ENCODE measurements at places on chromosomes 4 and X.

DNA sequence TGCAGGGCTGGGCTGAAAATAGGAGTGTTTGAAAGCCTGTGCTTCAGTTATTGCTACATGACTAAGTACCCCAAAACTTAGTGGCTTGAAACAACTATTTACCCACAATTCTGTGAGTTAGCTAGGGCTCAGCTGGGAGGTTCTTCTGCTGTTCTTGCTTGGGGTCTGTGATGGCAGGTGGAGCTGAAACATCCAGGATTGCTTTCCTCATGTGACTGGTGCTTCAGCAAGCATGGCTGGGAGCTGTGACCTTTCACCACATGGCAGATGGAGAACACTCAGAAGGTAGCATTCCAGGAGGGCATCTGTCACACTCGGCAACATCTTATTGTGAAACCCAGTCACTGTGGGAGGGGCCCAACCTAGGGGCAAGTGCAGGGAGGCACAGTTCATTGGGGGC, 57.0 kb upstream of the TBC1D14 start:
- ATAC-seq: no peak

DNA sequence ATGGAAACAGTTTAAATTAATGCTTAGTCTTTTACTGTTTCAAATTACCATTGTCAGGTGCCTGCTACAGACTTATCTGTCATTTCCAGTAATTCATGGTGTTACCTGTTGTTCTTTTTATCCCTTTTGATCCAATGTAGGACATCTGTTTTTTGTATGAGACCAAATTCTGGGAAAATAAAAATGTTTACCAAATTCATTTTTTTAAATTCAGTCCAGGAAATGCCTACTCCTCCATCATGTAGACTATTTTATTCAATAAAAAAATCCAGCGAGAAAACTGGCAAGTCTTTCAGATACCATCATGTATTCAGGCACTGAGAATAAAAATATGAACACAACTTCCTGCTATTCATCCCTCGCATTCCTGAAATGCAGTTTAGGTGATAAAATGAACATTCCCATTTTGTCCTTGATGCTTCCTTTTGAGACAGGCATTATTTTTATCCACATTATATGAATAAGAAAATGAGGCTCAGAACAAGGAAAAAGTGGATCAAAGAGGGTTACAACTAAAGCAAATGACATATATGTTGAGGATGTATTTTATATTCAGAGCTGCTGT, 584.2 kb downstream of the SPRY1 start:
- no peak for ATAC-seq

DNA sequence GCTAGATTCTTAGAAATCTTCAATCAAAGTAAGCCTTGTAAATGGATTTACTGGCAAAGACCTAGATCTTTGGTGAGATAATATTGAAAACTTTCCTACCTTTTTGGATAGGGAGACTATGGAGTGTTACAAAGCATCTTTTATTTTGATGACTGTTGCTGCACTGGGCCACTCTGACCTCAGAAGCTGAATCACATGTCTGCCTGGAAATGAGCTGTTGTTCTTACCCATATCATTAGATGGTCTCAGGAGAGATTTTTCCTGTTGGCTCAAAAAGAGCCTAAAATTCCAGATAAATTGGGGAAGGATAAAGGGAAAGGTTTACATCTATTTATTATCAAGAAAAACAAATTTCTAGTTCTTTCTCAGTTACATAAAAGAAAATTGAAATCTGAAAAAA, 127.5 kb upstream of the BMP3 start:
- no peak for ATAC-seq

GRCh38 chr4:168528131-168528949, 31.5 kb downstream of the PALLD start:
- no peak for ATAC-seq

DNA sequence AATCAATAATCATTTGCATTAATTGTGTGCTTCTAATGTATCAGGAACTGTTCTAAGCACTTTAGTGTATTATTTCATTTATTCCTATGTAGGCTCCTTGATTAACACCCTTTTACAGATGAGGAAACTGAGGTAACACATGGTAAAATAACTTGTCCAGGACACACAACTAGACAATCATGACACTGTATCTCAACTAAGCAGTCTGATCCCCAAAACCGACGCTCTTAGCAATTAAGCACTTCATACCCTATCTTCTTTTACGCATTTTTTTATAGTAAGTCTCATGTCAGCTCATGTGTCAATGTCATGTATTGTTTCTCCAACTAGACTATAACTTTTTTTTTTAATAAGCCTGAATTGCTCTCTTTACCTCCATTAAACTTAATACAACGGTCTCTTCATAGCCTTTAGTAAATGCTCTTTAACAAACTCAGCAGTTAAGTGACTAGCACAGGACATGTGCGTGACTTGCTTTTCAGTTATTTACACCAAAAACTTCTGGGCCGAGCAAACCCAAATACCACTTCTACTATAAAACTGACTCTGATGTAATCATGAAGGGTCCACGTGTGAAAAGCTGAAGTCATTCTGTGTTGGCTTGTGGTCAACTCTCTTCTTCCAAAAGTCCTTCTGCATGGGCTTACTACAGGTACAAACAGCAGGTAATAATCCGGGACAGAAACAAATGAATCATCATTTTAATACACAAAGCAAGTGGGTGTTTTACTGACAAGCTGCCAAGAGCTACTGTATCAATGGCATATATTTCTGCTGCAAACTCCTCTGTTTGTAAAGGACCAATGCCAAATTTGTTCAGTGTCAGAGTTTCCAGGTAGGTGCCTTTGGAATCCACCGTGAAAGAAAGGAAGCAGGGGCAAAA, 7.9 kb upstream of the AMBN start:
- ATAC-seq: no peak

DNA sequence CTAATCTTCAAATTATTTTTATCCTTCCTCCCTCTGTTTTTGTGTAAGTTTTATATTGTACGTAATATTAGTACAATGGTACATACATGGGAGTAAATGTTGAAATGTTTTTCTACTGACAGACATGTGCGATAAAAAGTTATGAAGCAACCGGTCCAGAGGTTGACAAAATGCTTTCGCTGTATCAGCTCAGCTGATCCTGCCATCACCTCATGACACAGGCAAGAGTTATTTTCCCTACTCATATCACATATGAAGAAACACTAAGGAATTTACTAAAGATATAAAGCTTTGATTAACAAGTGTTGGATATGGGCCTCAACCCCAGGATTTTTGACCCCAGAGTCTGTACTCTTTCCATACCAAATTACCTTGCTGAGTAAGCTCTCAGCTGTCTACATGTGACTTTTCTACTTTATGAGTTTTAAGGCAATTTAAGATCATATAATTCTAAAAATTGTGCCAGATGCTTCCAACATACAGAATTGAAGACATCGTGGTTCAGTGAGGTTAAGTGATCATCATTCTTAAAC, 50.0 kb downstream of the CLCN5 start:
- ATAC-seq: no peak

DNA sequence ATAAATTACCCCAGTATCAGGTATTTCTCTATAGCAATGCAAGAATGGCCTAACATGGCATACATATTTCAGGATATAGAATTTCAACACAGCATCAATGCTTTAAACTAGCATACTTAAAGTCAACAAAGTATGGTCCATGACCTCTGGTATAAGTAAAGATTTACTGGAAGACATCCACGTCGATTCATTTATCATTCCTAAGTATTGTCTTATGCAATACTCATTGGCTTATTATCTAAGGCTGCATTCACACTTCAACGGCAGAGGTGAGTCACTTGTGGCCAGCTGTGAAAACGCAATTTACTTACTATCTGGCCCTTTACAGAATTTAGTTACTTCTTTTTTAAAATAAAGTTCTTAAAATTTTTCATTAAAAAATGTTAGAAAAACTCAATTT, 42.6 kb downstream of the ADGRA3 start:
- no peak for ATAC-seq

DNA sequence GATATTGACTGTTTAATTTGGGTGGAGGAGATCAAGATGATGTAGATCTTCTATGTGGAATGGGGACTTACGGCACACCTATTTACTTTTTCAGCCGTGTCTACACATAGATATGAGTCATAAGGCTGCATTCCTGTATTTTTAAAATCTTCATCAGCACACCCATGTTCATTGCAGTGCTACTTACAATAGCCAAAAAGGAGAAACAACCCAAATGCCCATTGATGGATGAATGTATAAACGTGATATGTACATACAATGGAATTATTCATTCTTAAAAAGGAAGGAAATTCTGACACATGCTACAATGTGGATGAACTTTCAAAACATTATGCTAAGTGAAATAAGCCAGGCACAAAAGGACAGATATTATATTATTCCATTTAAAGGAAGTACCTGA, 98.6 kb downstream of the AASDH start:
- no peak for ATAC-seq
